ENCODE measurements at places on chromosomes 7 and 10.

DNA sequence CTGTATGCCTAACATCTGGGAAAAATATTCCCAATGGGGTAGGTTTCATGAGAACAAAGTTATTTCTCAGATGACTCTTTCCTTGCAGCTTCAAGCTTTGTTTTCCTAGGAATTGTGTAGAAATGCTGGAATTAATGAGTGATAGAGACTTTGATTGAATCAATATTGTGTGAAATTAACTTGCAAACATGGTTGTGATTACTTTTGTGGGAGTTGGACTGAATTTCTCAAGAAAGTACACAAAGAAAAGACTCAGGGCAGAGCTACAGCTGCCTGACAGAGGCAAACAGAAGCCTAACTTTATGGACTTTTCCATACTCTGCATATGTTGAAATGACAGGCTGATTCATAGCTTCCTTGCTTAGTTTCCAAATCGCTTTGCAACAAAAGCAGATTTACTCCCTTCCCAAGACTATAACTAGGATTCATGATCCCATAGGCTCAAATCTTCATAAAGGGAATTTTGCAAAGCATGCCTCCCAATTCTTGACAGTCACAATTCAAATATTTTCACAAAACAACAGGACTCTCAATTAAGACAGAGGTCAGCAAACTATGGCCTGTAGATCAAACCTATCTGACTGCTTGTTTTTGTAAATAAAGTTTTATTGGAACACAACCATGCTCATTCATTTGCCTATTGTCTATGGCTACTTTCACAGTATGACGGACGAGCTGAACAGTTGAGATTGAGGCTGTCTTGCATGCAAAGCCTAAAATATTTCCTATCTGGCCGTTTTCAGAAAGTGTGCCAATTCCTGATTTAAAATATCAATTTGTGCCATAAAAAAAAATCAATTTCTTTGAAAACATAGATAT is 27.6 kb downstream of the NRP1 start:
- no peak for DNase-seq

DNA sequence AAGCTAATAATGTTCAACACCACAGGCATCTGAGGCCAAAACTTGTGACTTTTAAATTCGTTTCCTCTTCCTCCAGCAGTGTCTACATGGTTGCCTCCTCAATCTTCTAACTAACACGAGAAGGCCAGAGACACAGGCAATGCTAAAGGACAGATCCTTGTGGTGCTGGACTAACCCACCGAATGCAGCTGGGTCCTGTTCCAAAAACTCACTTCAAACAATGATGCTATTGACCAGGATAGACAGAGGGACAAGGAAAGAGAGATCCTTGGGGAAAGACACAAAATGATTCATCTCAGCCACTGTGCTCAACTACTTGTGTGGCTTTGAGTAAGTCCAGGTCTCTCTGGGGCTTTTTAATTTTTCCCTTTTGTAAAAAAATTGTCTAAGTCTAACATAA is 107.6 kb downstream of the KCNMA1 start:
- DNase-seq = no peak

GRCh38 chr10:35451151-35452016 is 115.1 kb downstream of the CCNY start:
- no peak for DNase-seq

DNA sequence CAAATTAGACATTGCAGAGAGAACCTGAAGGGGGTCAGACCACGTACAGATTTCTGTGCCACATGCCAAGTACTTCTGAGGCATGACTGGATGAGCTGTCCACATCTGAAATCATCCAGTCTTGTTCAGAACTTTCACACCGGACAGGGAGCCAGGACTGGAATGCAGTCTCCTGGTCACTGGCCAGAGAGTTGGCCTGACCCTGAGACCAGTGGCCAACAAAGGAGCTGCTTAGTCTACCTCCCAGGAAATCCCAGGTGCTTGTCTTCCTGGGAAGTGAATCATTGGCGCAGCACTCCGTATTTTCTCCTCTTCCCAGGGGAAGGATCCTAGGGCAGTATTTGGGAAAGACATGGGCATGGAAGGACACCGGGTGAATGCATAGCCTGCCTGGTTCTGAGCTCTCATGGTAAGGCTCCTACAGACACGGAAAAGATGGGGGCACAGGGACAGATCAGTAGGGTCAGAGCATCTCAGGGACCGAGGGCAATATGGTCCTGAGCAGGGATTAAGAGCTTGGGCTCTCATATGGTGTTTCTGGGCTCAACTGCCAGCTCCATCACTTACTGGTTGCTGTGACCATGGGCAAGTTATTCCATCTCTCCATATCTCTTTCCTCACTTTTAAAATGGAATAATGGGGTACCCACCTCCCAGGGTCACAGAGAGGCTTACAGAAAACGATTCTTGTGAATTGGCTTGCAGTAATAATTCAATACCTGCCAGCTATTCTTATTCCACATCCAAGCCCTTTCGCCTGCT is 1.3 kb upstream of the SCD start:
- no peak for DNase-seq

GRCh38 chr10:33073641-33074415 is 115.8 kb upstream of the ITGB1 start:
- no peak for DNase-seq

GRCh38 chr10:71812016-71812912 is 38.8 kb downstream of the PSAP start:
- DNase-seq = peak; percentile 50

DNA sequence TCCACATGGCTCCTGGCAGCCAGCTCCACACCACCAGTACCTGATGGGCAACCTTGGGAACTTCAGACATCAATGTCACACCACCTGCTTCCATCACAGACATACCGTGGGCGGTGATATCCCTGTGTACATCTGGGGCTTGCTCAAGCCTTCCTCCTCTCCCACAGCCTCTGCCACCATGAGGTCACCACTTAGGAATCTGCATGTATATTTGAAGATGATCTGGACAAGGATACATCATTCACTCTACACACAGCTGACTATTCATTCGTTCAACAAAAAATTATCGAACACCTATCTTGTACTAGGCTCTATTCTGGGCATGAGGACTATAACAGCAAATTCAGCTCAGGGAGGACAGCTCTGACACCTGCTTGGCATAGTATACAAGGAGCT is 6.8 kb downstream of the DLG5 start:
- DNase-seq = no peak

DNA sequence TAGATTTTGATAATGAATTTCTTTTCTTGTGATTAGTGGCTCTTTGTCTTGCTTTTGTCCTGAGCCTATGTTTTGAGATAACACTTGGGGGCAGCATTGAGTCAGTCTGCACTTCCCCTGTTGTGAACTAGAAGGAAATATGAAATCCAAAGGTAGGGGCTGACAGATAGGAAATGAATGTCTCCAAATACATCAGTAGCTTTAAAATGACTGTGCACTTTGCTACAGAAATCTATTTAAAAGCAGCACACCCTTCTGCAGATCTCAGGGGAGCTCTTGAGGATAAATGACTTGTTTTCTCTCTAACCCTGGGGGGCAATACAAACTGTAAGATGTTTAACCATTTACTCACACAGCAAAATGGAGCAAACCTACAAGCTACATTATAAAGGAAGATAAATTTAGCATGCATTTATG is 176.0 kb upstream of the MYO3A start:
- DNase-seq = no peak

- DNase-seq = no peak
These were observed 20.0 kb downstream of the HYAL4 start for GRCh38 chr7:123864966-123865365.

Data from stimulated activated CD4-positive, alpha-beta T cell treated with anti-CD3 and anti-CD28 coated beads, Interleukin-1b, Interleukin-23, amount 100 ng/mL, for 1 hour (primary cell).